ENCODE measurements at places on chromosomes 3 and 15.

- peak; percentile 64 for DNase-seq
Measured at GRCh38 chr3:74267588-74268184, 346.8 kb downstream of the CNTN3 start.

GRCh38 chr15:41013691-41014414 is 60.6 kb downstream of the CHAC1 start:
- no peak for DNase-seq

- no peak for DNase-seq
Measured at GRCh38 chr3:12782172-12782815, 14.2 kb upstream of the CAND2 start.

DNA sequence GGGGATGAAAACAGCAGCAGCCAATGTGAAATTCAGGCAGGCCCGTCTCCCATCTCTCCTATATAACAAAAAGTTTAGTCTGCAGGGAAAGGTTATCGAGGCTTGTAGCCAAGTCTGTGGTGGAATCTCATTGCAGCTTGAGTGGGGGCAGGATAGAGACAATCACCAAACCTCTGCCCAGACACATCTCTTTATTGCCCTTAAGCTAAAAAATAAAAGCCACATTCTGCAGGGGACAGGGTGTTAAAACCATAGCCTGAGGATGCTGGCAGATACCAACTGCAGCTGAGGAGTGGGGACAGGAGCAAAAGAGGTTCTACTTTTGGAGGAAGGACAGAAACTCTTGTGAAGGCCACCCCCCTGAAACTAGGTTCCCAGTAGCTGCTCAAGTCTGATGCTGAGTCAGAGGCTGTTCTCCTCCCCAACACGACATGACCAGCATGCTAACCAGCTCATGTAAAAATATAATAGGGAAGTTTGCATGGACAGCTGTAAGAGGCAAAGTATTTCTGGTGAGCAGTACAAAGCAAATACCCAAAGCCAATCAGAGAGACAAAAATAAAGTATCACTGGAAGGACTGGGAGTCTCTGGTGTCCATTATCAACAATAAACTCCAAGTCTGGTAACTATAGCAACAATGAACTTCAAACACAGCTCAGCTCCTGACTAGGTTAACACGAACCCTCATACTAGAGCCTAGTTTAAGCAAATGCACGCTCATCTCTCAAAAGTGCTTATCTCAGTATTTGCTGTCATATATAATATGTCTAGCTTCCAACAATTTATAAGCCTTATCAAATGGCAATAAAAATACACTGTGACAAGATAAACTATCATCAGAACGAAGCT is 362.2 kb upstream of the SLCO3A1 start:
- no peak for DNase-seq

- DNase-seq, result no peak
Measured at GRCh38 chr15:43165801-43166325, 19.3 kb upstream of the CCNDBP1 start.

DNA sequence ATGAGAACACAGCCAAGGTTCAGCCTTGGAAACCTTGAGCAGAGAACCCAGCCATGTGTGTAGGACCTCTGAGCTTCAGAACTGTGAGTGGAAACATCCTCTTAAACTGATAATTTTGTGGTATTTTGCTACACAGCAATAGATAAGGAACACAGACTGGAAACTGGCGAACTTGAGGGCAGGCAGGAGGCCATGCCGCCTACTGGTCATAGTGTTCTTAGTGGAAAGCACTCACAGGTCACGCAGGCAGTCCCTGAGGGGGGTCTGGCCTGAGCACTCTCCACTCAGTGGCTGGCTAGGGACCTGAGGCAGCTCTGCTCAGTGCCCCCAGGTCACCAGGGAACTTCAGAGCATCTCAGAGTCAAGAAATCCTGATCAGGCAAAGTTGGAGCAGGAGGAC is 9.7 kb upstream of the XIRP1 start:
- no peak for DNase-seq

GRCh38 chr3:161700998-161701397 is 204.4 kb downstream of the OTOL1 start:
- no peak for DNase-seq

DNA sequence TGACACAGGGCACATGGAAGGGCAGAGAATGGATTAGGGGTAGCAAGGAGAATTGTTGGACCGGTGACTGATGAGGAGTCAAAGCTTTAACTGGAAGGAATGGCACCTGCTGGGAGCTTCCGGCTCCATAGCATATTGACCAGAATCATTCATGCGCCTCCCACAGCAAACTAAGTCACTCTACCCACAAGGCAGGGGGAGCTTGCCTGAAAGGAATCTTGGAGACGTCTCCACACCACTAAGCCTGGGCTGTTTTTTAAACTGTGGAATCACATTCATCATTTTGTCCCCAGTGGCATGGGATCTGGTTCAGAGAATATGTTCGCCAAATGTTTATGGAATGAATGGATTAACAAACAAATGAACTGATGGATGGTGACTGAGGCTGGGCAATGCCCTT is 57.0 kb upstream of the ITGA11 start:
- no peak for DNase-seq

GRCh38 chr15:63554337-63554927 is 42.8 kb upstream of the FBXL22 start:
- DNase-seq, result no peak

DNA sequence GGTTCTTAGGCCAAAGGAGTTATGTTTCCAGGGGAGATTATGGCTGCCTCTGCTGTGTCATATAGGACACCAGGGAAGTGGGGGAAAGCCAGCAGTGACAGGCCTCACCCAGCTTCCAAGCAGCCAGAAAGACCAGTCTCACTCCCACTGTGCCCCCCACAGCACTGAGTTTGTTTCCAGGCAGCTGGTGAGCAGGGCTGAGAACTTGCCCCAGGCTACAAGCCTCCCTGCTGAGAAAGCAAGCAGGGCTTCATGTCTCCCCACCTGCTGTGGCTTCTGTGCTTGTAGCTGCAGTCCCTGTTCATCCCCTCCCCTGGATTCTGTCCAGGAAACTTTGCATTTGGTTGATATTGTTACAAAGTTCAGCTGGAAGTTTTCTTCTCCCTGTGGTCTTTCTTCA is 376.3 kb downstream of the PDCD6IP start:
- no peak for DNase-seq

GRCh38 chr3:104316118-104316517 is 1050.6 kb upstream of the ALCAM start:
- no peak for DNase-seq

- no peak for DNase-seq
Measured at GRCh38 chr3:129747136-129747535, 140.7 kb upstream of the PLXND1 start.

GRCh38 chr15:77671362-77672056 is 38.8 kb upstream of the LINGO1 start:
- no peak for DNase-seq

- no peak for DNase-seq
Measured at GRCh38 chr3:138314751-138315150, 14.9 kb downstream of the NME9 start.

- no peak for DNase-seq
Measured at GRCh38 chr15:90360746-90361145, 8.7 kb downstream of the ZNF774 start.

GRCh38 chr3:7693976-7694375 is 807.6 kb upstream of the LMCD1 start:
- DNase-seq, result no peak

GRCh38 chr3:125013095-125013494 is 42.7 kb downstream of the HEG1 start:
- no peak for DNase-seq

DNA sequence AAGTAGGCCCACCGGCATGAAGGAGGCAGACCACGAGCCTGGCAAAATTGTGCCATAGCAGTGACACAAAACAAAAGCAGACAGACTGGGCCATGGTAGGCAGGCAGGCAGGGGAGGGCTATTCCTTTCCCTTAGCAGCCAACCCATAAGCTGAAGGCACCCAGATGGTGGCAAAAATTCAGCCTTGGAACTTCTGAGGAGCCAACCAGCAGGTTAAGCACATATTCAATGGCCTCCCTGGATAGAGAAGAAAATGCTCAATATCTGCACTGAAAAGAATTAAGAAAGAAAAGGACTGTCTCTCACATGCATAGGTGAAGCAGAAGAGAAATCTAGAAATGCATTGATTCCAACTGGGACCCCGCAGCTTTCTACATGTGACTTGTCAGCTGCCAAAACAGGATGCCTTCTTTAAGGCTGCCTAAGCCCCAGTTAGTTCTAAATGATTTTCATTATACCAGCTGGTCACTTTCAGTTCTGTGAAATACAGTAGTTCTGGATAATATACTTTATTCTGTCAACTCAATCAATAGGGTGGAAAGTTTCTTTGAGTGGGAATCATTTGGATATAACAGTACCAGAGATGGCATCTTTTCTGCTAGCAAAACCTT is 2.7 kb downstream of the PRICKLE2 start:
- no peak for DNase-seq
